ENCODE measurements at places on chromosomes 1 and 21. TPM values are rescaled to one million over a fixed set of nuclear protein-coding genes. Genes with fewer than 3 reads are reported as not detected.

GRCh38 chr21:25039461-25040380, 567.6 kb downstream of the MRPL39 start:
- no peak for DNase-seq

FCAMR gene
- total RNA-seq = not detected

GRCh38 chr1:185957441-185958363, 223.5 kb downstream of the HMCN1 start:
- DNase-seq = no peak

- DNase-seq = no peak
Measured at GRCh38 chr1:204875255-204875654, 4.6 kb downstream of the NFASC start.

ZFP69B gene
- 11.3 TPM for total RNA-seq

Data from activated naive CD4-positive, alpha-beta T cell treated with anti-CD3 and anti-CD28 coated beads for 36 hours (primary cell).